Activated gamma-delta T cell treated with Interleukin-2 at 50 U/mL for 16 hours (primary cell): ENCODE measurements at places on chromosomes 1 and 21.

DNA sequence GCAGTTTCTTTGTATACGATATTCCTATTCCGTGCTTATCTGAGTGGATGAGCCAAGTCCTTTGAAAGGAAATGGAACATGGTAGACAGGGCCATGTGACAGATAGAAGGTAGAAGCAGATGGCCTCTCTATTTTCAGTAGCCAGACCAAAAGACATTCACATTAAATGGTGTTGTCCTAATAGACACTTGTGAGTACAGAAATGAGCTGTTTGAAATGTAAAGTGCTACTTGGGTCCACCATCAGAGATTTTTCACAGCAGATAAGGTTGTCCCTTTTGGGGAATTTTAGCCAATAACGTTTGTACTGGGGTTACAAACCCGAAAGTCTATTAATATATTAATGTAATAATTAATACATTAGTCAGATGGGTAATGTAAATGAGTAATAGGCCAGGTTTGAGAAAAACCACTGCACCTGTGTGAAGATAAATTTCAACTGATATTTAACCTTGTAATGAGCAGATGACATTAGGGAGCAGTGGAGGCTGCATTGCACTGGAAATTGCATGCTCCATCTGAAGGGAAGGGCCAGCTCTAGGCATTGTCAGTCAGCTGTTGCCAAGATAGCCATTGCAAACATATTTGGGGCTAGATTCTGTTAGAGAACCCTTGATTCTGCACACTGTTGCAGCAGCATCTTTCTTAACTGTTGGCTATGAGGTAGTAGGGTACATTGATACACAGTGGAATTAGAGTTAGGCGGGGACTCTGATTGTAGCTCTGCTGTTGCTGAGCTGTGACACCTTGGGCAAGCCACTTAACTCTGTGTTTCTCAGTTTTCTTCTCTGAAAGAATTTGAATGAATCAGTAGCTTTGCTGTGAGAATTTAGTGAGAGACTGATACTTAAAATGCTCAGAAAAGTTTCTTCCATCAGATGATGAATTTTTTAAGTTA is 43.8 kb downstream of the FGGY start:
- DNase-seq: no peak

DNA sequence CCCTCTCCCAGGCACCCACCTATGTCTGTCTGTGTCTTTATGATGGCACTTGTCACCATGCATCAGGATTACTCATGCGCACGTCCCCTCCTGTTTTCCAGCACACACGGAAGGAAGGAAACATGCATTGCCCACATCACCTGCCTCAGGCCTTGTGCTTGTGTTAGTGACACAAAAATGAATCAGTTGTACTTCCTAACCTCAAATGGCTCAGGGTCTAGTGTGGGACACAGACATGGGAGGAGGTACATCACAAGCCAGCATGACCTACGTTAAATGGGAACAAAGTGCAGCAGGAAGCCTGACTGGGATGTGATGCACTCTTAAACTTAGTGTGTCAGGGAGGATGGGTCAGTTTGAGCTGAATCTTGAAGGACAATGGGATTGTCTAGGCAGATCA is 126.7 kb downstream of the TRABD2B start:
- DNase-seq: no peak

- no peak for DNase-seq
Observed at GRCh38 chr1:167987174-167987573, 50.3 kb upstream of the MPC2 start.

- no peak for DNase-seq
Observed at GRCh38 chr1:90502696-90503095, 214.4 kb downstream of the BARHL2 start.

DNA sequence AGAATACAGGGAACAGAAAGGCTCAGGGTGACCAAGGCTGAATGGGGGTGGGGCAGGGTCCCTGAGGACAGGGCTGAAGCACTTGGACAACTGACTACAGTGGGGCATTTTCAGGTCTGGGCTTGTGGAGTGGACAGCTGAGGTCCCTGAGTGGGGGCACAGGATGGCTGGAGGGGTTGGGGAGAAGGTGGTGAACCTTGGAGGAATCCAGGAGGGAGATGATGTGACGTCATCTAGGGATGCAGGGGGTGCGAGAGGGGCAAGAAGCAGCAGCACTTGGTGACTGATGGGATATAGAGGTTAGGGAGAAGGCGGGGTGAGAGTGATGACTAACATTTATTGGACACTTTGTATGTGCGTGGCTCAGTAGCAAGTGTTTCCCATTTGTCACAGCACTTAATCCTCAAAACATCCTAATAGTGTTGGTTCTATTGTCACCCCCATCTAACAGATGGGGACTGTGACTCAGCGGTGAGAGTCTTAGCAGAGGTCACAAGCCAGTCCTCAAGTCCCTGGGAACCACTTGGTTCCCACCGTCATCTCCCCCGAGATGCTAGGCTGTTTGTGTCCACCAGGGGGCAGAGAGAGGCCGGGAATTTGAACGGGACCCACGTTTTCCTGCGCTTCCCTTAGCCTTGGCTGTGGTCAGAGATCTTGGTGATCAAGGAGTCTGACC is 27.9 kb upstream of the BMP8B start:
- peak; percentile 58 for DNase-seq

DNA sequence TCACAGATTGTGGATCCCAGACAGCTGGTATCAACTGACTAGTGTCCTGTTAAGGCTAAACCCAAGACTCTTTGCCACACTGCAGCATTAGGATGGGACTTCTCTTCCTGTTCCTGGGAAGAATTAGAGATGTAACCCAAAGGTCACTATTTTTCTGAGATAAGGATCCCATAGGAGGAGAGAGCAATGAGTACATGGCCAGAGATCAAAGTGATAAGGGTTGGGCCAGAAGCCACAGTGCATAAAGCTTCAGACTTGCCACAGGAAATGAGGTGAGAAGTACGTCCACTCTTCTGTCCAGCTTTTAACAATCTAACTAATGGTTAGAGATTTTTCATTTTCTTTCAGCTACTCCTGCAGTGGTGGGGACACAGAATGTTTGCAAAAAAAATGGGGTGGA is at the start of gene HSD3B1:
TSS of gene HSD3B1 (plus strand) at position 270 of the 400 bp plus-strand sequence. CDS start 267 bp downstream, outside the sequence.
- no peak for DNase-seq

DNA sequence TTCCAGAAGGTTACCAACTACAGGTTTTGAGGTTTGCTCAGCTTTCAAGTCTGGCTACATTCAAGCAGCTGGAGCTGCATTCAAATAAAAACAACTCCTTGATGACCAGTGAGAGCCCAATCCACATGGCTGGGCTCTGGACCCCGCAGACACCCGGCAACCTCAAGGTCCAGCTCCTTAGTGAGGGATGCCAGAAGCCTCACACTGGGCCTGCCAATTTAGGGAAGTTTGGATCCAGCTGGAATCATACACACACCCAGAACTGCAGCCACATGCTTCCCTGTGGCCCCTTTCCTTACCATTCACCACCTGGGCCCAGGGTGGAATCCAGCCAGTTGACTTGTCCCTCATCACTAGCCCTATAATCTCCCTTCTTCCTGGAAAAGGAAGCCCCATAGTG is 123.7 kb downstream of the UBE2U start:
- DNase-seq: no peak

GRCh38 chr1:156523801-156524480 is 23.4 kb upstream of the MEF2D start:
- no peak for DNase-seq

GRCh38 chr1:153647346-153647714 is 11.2 kb upstream of the SNAPIN start:
- no peak for DNase-seq

GRCh38 chr1:175124861-175125260 is 57.2 kb downstream of the TNN start:
- no peak for DNase-seq

GRCh38 chr1:153363641-153364040 is 6.0 kb downstream of the S100A9 start:
- no peak for DNase-seq

GRCh38 chr1:30986755-30987154 is 78.2 kb upstream of the SDC3 start:
- no peak for DNase-seq

DNA sequence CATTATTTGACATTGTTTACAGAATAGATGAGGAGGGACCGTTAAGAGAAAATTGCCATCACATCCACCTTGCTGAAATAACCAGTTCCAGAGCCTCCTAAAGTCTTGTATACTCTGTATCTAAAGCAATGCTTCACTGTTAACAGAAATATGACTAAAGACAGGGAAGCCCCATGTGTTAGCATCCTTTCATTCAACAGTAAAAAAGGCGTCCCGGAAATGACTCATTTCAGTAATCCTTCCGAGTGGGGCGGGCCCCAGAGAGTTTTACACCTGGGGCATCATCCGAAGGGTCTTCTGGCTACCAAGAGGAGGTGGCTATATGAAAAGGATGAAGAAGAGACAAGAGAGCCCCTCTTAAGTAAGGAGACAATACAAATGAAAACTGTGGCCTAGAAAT is 227.2 kb downstream of the SLC45A1 start:
- no peak for DNase-seq

DNA sequence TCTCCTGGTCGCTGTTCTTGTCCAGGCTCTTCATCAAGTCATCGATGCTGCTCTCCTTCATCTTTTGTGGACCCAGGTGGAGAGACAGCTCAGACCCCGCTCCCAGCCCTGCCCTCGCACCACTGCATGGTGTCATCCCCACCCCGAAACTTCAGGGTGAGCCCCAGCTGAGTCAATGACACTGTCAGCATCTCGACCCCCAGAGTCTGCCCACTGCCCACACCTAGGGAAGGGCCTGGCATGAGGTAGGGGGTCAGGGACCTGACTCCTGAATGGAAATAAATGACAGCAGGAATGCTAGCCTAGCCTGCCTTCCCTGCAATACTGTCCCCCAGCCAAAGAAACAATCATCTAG is 1.6 kb upstream of the S100A6 start:
- no peak for DNase-seq

DNA sequence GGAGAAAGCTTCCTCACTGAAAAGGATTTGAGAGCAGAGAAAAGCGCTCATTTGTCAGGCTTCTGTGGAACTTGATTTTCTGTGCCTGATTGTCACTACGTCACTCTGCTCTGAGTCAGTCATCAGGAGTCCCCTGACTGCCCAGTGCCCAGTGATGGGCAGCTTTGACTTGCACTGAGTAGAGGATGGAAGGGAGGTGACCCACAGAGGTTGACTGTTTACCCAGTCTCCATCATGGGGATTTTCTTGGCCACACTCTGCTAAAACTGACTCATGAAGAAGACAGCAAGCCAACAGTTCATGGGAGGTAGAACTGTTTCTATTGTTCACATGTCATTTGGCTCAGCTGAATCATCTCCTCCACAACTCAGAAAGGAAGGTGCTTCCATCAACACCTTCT is 82.1 kb upstream of the DUSP10 start:
- no peak for DNase-seq

- DNase-seq: no peak
Observed at GRCh38 chr1:30597711-30598110, 125.7 kb downstream of the MATN1 start.

DNA sequence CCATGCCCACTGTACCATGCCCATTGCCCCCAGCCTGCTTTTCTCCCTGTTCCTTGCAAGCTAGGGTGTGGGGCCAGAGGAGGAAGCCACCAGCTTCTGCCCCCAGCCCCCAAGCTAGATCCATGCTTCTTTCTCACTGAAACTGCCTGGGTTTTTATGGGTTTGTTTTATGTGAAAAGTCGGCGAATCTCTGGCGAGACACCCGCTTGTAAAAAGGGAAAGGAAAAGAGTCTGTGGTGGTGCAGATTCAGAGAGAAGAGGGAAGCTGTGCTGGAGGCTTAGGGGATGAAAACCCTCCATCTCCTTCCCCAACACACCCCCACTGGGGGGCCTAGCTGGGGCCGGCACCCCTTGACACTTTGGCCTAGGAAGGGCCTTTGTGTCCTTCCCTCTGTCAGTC is 26.2 kb downstream of the GRHL3 start:
- no peak for DNase-seq

GRCh38 chr1:94612525-94613204 is 71.1 kb upstream of the F3 start:
- DNase-seq: no peak

DNA sequence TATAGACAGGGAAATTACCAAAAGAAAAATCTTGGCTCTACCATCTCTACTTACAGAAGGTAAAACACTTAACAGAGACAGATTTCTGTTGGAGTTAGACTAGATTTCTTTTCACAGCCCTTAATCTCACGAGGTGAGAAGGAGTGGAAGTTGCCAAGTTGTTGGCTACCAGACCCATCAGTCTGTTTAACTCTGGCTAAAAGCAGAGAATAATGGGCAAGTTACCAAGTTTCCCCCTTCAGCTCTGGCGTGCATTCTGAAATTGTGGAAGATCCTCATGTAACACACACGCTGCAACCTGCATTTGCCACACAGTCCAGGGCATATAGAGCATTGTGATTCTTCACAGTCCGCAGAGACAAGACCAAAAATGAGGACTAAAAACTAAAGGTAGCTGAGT is 49.3 kb downstream of the STX6 start:
- no peak for DNase-seq

- no peak for DNase-seq
Observed at GRCh38 chr1:213394837-213395236, 343.8 kb downstream of the RPS6KC1 start.

GRCh38 chr1:178038372-178038771 is 55.5 kb upstream of the RASAL2 start:
- no peak for DNase-seq

DNA sequence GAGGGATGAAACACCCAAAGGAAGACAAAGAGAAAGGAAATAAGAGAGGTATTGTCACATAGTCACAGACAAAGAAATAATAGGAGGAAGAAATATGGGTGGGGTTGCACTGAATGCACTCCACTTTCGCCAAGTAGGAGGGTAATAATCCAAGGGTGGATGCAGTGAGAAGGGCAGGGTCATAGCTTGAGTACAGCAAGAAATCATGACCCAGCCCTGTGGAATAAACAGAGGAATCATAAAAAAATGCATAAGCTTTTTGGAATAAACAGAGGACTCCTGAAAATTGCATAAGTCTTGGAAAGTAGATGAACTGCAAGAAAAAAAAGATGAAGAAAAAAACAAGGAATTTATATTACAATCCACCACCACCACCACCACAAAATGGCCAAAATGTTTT is 53.1 kb upstream of the CD55 start:
- no peak for DNase-seq
